ENCODE measurements at places on chromosomes 3 and 15. TPM values are rescaled to one million over a fixed set of nuclear protein-coding genes. Genes with fewer than 3 reads are reported as not detected.

GRCh38 chr15:68399096-68400065 is 32.6 kb downstream of the ITGA11 start:
- no peak for DNase-seq
- no peaks in the 10 kb centered on the region for H3K4me1 ChIP-seq
- no peaks in the 10 kb centered on the region for H3K36me3 ChIP-seq
- H3K4me3 ChIP-seq = no peak overlapping the region

DNA sequence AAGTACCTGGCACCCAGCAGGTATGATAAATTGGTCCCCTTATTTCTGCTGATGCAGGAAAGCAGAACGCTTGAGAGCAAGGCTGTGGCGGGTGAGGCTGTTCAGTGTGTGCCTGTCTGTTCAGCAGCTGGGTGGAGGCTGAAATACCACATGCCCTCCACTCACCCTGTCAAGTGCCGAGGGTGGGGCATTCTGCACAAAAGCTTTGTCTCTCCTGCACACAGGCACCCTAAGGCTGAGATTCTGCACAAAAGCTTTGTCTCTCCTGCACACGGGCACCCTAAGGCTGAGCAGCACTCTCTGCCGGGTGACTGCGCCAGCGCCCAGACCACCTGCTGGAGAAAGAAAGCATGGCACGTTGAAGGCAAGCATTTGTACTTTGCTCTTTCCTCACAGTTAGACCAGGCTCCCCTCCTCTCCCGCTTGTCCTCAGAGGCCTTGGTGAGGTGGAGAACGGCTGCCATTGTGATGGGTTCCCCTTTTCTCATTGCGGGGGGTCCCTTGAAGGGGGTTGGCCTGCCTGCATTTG is 97.5 kb downstream of the BDH1 start:
- no peaks in the 10 kb centered on the region for H3K36me3 ChIP-seq
- no peak overlapping the region for H3K4me3 ChIP-seq
- peaks cover 32% of the 10 kb centered on the region for H3K27me3 ChIP-seq
- H3K4me1 ChIP-seq = peaks cover 10% of the 10 kb centered on the region
- no peak overlapping the region for H3K27ac ChIP-seq

DNA sequence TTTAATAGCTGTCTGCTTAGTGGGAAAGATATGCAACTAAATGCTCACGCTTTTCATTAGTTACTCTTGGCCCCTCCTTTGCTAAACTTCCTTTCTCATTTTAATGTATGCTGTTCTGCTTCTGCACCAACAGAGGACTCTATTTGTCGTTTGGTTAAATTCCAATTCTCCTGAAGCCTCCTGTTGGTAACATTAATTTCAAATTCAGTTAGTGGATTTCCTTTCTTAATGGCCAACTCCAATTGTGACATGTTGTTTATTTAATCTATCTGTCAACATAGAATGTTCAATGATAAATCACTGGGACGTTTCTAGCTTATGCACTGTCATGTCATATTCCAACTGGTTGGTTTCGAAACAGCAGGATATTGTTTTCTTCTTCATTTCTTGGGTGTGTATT is 467.4 kb upstream of the BCHE start:
- no peak for DNase-seq
- no peaks in the 10 kb centered on the region for H3K36me3 ChIP-seq
- H3K27ac ChIP-seq = no peak overlapping the region
- H3K27me3 ChIP-seq = no peaks in the 10 kb centered on the region

DNA sequence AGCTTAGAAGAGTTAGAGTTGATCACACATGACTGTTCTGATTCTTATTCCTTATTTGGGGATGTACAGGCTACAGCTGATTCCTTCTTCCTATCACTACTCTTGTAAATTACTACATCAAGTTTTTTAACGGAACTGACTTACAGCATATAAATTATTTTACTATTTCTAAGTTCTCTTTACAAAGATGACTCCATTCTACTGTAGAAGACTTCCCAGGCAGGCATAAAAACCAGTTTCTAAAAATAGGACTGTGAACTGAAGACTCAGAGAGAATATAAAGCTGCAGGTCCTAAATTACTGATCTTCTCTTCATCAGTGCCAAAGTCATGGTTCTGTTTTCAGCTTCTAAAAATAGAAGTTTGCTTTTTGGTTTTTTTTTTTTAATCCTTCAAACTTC is 38.9 kb downstream of the ANO10 start:
- H3K4me1 ChIP-seq = peaks cover 13% of the 10 kb centered on the region
- no peak overlapping the region for H3K4me3 ChIP-seq
- no peaks in the 10 kb centered on the region for H3K27me3 ChIP-seq
- no peak for DNase-seq

DNA sequence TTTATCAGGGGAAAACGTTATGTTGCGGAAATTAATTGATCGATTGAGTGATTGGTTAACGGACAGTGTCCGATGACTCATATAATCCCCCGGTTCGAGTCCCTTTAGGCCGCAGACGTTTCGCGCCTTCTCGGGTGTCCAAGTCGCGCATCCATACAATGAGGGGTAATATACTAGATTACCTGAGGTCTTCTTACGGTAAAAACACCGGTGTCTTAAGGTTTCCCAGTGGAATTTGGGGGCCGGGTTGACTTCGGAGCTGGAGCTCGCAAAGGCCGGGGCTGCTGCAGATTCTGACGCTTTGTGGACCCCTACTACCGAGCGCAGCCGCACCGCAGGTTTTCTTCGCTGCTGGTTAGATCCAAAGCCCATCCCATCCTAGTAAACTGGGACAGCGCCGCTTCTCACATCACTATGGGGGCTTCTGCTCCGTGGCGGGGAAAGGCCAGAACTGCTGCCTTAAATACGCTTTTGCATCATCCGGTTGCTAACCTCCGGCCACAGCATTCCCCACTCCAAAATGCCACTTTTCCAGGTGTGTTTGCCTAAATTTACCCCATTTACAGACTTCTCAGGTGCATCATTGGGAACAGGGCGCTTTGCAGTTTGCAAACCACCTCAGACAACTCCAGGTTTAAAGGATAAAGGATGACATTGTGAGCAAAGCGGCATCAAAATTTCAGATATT is 858 bp upstream of the SACM1L start:
- no peaks in the 10 kb centered on the region for H3K27me3 ChIP-seq
- H3K4me1 ChIP-seq = peaks cover 10% of the 10 kb centered on the region
- peak; percentile 81 for DNase-seq
- H3K36me3 ChIP-seq = no peaks in the 10 kb centered on the region
- peak overlapping the region; percentile 90 for H3K4me3 ChIP-seq

DNA sequence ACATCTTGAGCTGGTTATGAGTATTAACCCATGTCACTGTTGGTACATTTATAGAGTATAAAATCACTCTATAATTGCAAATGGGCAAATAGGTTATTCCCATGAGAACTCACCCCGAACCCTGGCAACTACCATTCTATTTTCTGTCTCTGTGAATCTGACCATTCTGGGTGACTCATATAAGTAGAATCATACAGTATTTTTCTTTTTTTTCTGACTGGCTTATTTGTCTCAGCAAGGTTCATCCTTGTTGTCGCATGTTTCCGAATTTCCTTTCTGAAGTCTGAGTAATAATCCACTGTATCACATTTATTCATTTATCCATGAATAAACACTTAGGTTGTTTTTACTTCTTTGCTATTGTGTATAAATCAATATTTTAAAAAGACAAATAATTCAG is 59.9 kb upstream of the CHRM5 start:
- H3K4me1 ChIP-seq = peaks cover 7% of the 10 kb centered on the region
- H3K4me3 ChIP-seq = no peak overlapping the region
- DNase-seq = no peak
- H3K36me3 ChIP-seq = no peaks in the 10 kb centered on the region
- no peak overlapping the region for H3K27ac ChIP-seq

- peak; percentile 7 for DNase-seq
- H3K27ac ChIP-seq = no peak overlapping the region
- H3K36me3 ChIP-seq = no peaks in the 10 kb centered on the region
- H3K4me1 ChIP-seq = no peaks in the 10 kb centered on the region
- H3K27me3 ChIP-seq = no peaks in the 10 kb centered on the region
Observed at GRCh38 chr15:86183596-86184491, 104.2 kb downstream of the AGBL1 start.

DNA sequence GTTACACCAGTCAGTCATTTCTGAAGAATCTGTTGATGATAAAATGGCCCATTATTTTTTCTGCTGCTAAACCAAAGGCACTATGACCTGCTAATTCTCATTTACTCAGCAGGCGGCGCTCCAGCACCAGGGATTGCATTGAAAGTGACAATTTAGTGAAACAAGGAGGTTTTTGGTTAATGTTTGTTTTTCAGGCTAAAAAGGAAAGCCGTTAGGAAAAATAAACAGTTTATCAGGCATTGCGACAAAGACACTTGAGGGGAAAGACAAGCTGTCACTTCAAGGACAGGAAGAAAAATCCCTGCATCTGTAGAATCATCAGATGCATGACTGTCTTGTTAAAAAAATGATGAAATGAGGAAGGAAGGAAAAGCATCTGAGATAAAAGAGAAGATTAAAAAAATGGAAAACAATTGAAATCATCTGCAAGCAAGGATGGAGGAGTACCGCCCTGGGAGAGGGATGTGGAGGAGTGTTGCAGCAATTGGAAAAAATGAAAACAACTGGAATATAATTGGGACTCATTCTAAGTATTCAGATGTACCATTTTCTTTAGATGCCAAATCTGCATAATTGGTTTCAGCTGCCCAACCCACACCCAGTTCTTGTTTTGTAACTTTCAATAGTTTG is 54.0 kb downstream of the NR1D2 start:
- H3K4me1 ChIP-seq = peaks cover 10% of the 10 kb centered on the region
- no peaks in the 10 kb centered on the region for H3K27me3 ChIP-seq
- no peak overlapping the region for H3K4me3 ChIP-seq

GRCh38 chr3:42226470-42227425 is 39.2 kb downstream of the CCK start:
- no peak overlapping the region for H3K4me3 ChIP-seq
- no peaks in the 10 kb centered on the region for H3K36me3 ChIP-seq
- peaks cover 16% of the 10 kb centered on the region for H3K4me1 ChIP-seq
- no peak for DNase-seq
- H3K27me3 ChIP-seq = no peaks in the 10 kb centered on the region

DNA sequence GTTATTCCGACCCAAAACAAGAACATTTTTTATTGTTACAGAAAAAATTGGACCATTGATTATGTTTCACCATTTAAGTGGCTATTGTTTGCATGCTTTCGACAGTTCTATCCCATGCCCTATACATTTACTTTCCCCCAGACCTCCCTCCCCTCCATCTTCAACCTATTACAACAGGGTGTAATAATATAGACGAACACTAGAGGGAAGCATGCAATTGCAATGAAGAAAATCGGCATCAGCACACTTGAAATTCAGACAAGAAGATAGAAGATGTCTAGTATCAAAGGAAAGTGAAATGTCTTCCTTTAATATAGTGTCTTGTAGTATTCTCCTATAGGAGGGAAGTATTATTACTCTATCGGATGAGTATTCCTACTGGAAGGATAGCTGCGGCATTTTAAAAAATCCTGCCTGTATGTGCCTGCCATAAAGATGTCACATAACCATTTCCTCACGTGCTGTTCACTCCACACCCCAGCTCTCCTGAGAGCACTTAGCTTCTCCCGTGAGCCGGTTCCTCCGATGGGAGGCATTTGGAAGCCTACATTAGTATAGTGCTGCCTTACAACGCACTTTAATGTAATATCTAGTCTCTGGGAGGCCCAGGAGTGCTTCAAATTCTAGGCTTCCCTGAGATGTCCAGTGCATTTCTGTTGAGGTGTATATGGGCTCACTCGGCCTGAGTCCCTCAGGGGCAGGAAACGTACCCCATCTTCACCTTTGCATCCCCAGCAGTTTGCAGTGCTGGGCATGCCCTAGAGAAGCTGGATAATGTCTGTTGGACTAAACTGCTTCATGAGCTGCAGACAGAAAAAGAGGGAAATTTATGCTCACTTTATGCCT is 17.8 kb upstream of the ERICH6 start:
- no peak overlapping the region for H3K27ac ChIP-seq
- H3K4me1 ChIP-seq = no peaks in the 10 kb centered on the region
- no peak overlapping the region for H3K4me3 ChIP-seq
- DNase-seq = peak; percentile 77
- no peaks in the 10 kb centered on the region for H3K36me3 ChIP-seq

DNA sequence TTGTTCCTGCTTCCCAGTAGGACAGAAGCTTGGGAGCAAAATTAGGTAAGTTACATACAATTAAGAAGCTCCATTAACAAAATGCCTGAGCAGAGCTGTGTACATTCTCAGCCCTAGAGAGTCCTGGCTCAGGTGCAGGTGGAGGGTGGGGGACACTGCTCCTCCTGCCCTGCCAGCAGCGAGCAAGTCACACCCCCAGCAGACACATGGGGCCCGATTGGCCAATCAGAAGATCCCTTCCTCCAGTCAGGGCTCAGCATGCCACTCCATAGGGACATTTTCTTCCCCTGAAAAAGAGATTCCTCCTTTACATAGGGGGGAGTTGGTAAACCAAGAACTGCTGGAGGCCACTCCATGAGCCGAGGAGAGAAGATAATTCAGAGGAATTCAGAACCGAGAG is 62.1 kb downstream of the PLXNA1 start:
- H3K27ac ChIP-seq = no peak overlapping the region
- H3K27me3 ChIP-seq = no peaks in the 10 kb centered on the region
- DNase-seq = peak; percentile 49
- H3K4me3 ChIP-seq = peak overlapping the region; percentile 25
- peaks cover 10% of the 10 kb centered on the region for H3K4me1 ChIP-seq

DNA sequence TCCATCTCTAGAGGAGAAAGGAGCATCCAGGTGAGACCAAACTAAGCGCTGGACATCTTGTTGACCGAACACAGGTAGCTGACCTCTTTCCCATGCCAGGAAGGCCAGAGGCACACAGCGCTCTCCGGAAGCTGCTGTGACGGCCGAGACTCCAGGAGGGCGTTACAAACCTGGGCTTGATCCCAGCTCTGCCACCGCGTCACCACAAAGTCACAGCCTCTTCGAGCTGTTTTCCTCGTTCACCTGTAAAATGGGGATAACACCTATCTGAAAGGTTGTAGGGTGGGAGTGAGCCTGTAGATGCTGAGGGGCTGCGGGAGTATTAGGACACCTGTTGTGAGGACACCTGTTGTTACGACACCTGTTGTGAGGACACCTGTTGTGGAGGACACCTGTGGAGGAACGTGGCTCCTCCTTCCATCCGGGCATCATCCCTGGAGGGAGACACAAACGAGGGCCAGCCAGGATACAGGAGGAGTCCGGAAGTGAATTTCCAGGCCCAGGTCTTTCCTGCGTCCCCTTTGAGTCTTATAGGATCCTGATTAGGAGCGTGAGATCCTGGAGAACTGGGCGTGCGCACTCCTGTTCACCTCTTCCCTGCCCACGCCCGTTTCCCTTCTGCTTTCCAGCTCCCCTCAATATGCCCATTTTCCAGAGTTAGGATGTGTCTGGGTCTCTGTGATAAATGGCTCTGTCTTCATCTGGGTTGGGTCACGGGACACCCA is 2.3 kb upstream of the MUC4 start:
- H3K4me1 ChIP-seq = peaks cover 15% of the 10 kb centered on the region
- H3K27me3 ChIP-seq = no peaks in the 10 kb centered on the region
- no peak for DNase-seq
- H3K36me3 ChIP-seq = no peaks in the 10 kb centered on the region
- no peak overlapping the region for H3K27ac ChIP-seq
- no peak overlapping the region for H3K4me3 ChIP-seq

GRCh38 chr15:45637552-45638033 is 2.8 kb downstream of the SQOR start:
- peaks cover 79% of the 10 kb centered on the region for H3K27me3 ChIP-seq
- H3K4me1 ChIP-seq = no peaks in the 10 kb centered on the region
- no peak overlapping the region for H3K4me3 ChIP-seq
- no peak overlapping the region for H3K27ac ChIP-seq
- no peaks in the 10 kb centered on the region for H3K36me3 ChIP-seq

CCR9 gene
- total RNA-seq = not detected

POTEB2 gene
- total RNA-seq = not detected

PAQR5 gene
- total RNA-seq = 1.4 TPM

LRRC31 gene
- total RNA-seq = not detected

GUCA1C gene
- total RNA-seq = not detected

RGMA gene
- 85.1 TPM for total RNA-seq

A4GNT gene
- not detected for total RNA-seq

MYH15 gene
- total RNA-seq = 0.12 TPM
